ENCODE measurements at places on chromosomes 2 and 18.

DNA sequence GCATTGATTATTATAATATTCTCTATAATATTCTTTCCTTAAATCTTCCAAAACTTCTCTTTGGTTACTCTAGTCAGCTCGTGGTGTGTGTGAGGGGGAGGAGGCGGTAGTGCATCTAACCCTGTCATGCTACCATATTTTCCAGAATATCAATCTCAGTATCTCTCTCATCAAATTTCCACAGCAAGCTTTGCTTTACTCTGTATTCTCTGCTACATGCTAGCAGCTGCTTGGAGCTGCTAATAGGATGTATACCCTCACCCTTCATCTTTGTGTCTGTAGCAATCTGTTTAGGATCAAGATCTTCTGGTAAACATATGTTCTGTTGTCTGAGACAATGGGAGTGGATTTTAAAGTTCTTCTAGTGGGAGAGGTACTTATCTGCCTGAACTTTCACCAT, 303.8 kb upstream of the KLHL14 start:
- no peak for DNase-seq

- DNase-seq, result no peak
Observed at GRCh38 chr18:57150081-57150480, 3.2 kb downstream of the BOD1L2 start.

GRCh38 chr2:59892398-59892797, 661.1 kb downstream of the BCL11A start:
- no peak for DNase-seq

GRCh38 chr2:58865436-58865835, 624.3 kb upstream of the FANCL start:
- DNase-seq, result no peak

DNA sequence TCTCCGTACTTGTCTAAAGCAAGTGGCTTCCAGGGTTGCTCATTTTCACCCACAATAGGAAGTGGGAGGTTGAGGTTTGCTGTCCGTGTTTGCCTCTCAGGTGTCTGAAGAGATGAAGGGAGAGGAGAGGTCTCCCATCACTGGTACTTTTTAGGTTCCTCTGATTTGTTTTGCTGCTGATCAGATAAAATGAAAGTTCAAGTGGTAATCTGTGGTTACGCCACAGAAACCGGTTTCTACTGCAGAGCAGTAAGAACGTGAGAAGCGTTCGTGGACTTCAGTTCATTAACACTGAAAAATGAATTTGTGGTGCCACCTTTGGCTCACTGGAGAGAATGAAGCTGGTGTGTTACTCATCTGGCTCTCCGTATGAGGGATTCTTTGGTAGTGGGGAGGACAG, 118.2 kb downstream of the GBX2 start:
- no peak for DNase-seq

GRCh38 chr2:128511731-128512378, 193.2 kb upstream of the HS6ST1 start:
- no peak for DNase-seq

GRCh38 chr2:235106874-235107639, 155.2 kb downstream of the SH3BP4 start:
- no peak for DNase-seq

GRCh38 chr2:109322111-109322510, 193.1 kb downstream of the SH3RF3 start:
- DNase-seq, result no peak

Measured in AML-193 (cell line).